Stimulated activated CD8-positive, alpha-beta memory T cell treated with anti-CD3 and anti-CD28 coated beads, Interleukin-4, amount 100 ng/mL, for 1 hour (primary cell): ENCODE measurements at places on chromosomes 13 and 19.

- no peak for DNase-seq
Observed at GRCh38 chr13:21688056-21688455, 17.2 kb downstream of the FGF9 start.

GRCh38 chr19:11279505-11280236 is 16.3 kb upstream of the TSPAN16 start:
- no peak for DNase-seq

DNA sequence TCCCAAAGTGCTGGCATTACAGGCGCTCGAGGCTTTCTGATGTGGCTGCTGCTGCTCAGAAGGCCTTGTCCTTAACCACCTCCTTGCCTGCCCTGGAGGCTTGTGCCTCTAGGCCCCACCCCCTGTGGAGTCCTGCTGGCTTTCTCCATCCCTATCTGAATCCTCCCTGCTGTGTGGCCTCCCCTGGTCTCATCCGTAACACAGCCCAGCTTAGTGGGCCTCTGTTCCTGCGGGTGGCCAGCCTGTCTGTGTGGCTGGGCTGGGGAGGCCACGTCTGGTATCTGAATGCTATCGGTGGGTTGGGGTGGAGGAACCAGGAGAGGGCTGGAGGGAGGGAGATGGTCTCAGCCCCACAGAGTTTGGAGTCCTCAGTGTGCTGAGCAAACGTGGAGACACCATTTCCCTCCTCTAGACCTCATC is 4.7 kb downstream of the RPL28 start:
- DNase-seq = no peak

DNA sequence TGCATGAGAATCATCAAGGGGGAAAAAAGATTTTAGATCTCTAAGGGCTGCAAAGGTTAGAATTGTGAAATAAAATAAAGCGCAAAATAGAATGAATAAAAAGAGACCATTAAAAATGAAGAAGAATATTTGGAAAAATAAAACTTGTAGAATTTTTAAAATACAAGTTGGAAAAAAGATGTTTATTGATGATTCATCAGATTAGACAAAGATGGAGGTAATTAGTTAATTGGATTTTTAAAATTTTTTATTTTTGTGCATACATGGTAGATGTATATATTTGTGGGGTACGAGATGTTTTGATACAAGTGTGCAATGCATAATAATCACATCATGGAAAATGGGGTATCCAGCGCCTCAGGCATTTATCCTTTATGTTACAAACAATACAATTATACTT is 143.3 kb downstream of the MAB21L1 start:
- no peak for DNase-seq

- no peak for DNase-seq
Observed at GRCh38 chr13:40319699-40320579, 346.5 kb downstream of the FOXO1 start.

- no peak for DNase-seq
Observed at GRCh38 chr19:4044990-4045465, 21.7 kb downstream of the ZBTB7A start.

- peak; percentile 89 for DNase-seq
Observed at GRCh38 chr19:45091031-45091923, 1.7 kb upstream of the PPP1R37 start.

- DNase-seq = no peak
Observed at GRCh38 chr19:788983-789700, 8.1 kb upstream of the PTBP1 start.
